ENCODE measurements at places on chromosomes 6 and 20.

DNA sequence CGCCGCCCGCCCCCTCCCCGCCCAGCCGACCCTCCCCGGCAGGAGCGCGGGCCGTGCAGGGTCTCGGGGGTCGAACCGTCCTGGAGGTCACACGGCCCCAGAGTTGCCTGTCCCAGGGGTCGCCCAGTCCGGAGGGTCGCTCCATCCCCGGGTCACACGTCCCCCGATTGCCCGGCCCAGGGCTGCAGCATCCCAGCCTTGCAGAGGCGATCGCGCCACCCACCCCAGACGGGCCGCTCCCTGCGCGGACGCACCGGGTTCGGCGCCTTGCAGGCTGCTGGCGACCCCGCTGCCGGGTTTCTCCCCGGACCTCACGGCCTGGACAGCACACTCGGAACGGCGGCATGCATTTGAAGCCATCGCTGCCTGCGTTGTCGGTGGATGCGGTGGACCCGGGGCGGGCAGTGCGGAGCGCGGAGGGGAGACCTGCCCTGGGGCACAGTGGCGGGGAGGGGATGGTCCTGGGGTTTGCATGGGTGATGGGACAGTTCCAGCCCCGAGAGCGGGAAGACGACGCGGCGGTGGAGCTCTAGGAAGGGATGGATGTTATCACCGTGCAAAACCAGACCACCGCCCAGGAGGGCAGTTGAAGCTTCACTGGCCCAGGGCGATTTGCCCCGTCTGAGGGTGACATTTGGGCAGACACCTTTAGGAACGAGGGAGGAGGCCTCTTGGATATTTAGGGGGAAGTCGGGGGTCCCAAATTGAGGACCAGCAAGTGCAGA is 22.7 kb upstream of the FRMD1 start:
- no peak for DNase-seq

DNA sequence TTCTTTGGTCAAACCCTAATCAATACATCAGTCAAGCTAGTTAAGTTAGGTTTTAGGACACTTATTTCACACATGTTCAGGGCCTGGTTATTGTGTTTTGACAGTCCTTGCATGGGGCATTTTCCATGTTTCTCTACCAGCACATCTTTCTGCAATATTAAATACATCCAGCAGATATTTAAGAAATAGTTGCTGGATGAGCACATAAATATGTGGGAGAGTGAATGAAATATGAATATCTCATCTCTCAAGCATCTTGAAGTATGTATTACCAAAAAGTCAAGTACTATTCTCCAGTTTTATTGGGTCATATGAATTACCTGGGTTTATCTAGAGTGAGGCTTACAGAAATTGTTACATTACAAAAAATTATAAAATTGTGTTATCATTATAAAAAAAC is 621.9 kb upstream of the GJE1 start:
- DNase-seq, result no peak

GRCh38 chr6:105907301-105907700 is 178.8 kb upstream of the PRDM1 start:
- DNase-seq, result no peak

DNA sequence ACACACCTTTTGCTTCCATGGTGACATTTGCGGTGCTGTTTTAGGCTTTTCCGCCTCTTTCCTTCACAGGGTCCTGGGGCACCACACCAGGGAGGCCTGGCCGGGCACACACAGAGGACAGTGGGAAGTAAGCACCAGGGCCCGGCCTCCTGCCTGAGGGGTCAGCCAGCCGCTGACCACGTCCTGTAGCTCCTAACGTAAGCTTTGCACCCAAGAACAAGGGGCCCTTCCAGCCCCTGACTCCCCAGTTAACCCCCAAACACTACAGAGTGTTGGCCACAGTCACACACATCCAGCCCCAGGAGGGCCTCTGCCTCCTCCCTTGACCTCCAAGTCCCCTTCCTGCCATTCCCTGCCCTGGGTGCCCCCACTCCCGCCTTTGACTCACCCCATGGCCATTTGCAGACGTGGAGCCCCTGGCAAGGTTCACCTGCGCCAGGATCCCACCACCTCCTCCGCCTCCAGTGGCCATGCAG is 54.7 kb downstream of the YTHDF1 start:
- DNase-seq, result no peak

GRCh38 chr6:140058863-140059262 is 684.4 kb upstream of the CITED2 start:
- no peak for DNase-seq
